Hematopoietic multipotent progenitor cell treated with erythropoietin and hydrocortisone succinate and interleukin-3 and kit ligand, for 4 days (in vitro differentiated cells): ENCODE measurements at places on chromosomes 1 and 21.
A peak's percentile ranks its signal among the peaks of the same experiment; 100 is the strongest.

DNA sequence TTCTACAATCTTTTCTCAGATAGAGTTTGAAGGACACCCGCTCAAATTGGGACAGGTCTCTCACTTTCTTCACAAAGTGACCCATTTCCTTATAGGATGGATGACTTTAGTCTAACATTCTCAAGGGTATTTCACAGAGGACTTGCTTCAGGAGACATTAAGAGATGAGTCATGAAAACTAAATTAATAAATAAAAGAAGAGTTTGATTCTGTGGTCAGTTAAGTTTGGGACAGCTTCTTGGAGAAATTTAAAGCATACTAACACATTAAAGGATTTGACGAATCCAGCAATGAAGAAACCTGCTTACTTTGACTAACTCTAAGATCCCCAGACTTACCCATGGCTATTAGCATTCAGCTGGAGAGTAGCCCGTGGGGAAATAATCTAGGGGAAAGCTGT is 95.6 kb upstream of the RAB3GAP2 start:
- no peak for DNase-seq

DNA sequence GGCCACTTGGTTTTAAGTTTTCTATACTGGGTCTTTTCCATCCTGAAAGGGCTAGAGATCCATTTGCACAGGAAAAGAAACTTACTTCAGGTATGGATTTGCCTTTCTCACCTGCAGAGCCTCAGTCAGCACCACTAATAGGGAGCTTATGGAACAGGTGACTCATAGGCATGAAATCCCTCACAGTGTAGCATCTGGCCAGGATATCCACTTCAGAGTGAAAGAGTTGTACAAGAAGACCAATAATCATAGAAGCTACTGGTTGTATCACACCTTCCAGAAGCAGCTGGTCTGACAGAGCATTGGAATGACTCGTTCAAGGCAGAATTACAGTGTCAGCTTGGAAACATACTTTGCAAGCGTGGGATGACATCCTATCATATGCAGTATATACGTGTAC is 26.3 kb upstream of the SYT14 start:
- no peak for DNase-seq

DNA sequence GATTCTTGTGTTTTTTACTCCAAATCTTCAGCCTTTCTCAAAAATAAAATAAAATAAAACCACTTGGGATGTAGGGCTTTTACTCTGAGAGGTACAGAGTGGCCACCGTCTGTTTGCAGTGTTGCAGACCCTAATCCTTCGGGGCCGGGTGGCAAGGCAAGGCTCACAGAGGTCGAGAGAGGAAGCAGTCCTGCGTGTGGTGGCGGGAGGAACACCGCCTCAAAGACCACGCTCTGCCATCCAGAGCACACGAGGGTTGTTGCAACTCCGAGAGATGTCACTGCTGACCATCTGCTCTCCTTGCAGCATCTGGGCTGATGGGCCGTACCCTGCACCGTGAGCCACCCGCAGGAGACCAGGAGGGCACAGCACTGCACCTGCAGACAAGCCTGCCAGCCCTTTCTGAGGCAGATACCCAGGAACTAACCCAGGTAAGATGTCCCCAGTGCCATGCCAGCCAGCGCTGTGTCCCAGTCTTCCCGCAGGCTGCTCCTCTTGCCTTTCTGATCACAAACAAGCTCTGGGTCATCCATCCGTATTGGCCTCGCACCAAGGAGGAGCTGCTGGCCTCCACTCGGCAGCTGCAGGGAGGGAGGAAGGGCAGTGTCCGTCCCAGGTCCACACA is 31.5 kb downstream of the SNAP47 start:
- peak; percentile 40 for DNase-seq

GRCh38 chr1:167455786-167456446 is 62.4 kb downstream of the CD247 start:
- DNase-seq: no peak

DNA sequence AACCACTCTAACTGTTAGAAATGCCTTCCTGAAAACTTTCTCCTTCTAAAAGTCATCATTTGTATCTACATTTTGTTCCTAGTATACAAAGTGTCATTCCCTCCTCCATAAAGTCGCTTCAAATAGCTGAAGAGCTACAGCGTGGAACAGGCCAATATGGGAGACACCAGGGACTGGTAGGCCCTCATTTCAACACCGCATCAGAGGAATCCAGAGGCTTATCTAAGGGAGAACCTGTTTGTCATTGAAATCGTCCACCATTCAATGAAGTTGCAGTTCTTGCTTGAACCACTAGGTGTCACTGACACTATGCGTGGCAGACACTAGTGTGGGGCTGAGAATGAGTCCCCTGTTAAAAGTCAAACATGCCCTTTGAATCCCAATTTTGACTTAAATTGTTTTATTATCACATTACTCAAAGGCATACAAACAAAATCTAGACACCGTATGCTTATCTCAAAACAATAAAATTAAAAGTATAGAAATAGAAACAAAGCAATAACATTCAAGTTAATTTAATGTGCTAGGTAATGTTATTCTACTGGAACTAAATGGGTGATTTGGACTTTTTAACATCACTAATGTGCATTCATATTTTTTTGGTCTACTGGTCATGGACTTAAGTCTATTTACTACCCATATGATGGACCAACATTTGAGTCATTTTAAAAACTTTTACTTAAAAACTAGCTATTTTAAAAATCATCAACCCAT is 182.3 kb downstream of the FCRL5 start:
- peak; percentile 89 for DNase-seq

- no peak for DNase-seq
These were observed 83.0 kb downstream of the MAN1C1 start for GRCh38 chr1:25699500-25700143.

DNA sequence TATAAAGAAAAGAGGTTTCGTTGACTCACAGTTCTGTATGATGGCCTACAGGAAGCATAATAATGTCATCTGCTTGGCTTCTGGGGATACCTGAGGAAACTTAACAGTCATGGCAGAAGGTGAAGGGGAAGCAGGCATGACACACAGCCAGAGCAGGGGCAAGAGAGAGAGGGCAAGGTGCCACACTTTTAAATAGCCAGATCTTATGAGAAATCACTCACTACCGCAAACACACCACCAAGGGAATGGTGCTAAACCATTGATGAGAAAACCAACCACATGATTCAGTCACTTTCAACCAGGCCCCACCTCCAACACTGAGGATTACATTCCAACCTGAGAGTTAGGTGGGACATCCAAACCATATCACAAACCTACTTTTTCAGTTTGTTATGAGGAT is 245.9 kb upstream of the SGIP1 start:
- DNase-seq: no peak

DNA sequence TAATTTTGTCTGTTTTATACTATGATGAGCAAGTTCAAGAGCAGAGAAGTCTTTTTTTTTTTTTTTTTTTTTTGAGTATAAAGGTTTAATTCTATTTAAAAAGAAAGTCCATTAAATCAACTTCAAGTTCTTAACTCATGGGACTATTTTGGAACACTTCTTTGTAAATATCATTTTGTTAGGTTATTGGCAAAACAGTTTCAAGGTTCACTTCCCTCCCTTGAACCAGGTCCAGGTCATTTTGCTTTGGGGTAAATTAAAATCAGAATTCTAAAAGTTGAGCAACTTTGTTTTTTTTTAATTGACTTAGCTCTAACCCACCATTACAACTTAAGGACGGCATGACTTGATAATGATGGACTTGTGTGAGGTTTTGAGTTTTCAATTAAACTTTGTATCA is 72.3 kb downstream of the WLS start:
- DNase-seq: no peak

GRCh38 chr1:231419738-231420298 is 2.3 kb downstream of the EGLN1 start:
- no peak for DNase-seq

DNA sequence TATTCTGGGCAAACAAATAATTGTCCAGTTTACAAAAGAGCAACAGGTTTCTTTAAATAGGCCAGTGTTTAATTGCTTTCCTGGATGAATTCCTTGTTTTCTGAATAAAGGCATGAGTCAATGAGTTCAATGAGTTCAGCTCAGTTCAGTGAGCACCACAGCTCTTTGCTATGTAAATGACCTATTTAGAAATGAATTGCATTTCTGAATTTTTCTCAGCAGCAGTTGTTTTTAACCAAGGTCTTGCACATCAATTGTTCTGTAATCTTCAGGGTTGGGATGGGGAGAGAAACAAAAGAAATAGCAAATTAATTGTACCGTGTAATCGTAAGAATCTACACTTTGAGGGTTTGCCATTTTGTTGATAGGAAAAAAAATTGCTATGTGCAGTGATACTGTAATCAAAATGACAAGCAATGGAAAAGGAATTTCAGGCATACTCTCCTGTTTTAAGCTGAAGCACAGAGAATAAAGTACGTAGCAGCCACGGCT is 45.7 kb downstream of the MIS18A start:
- DNase-seq: no peak

GRCh38 chr1:92973203-92973897 is 12.1 kb upstream of the DIPK1A start:
- peak; percentile 63 for DNase-seq

- DNase-seq: no peak
These were observed 6.5 kb downstream of the PGLYRP4 start for GRCh38 chr1:153342178-153342577.

- peak; percentile 35 for DNase-seq
These were observed 70.1 kb upstream of the GORAB start for GRCh38 chr1:170461762-170462384.

GRCh38 chr1:10585242-10585641 is 110.5 kb downstream of the PEX14 start:
- no peak for DNase-seq

DNA sequence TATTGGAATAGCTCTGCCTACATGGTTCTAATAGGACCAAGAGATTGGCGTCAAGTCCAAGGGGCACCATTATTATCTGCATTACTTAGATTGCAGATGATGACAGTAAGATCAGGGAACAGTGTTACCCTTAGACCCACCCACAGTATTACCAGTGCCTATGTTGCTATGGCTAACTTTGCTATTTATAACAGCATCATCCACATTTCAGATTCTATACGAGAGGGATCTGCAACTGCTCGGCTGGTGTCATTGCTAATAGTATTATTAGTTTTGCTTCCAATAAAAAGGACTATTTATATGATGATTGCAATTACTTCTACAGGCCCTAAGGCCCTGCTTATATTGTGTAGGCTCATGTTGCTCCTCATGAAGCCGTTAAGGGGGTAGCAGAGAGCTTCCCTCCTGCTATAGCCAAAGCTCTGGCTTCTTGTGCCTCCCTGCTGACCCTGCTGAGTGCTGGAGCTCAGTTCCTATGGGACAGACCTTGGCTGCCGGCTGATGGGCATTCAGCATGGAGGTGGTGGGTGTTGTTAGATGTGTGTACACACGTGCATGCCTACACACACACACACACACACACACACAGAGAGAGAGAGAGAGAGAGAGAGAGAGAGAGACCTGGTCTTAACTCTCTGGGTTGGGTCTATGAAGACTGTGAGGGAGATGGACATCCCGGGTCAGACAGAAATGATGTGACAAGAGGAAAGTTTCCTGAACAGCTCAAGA is 1.3 kb downstream of the BCAN start:
- no peak for DNase-seq

DNA sequence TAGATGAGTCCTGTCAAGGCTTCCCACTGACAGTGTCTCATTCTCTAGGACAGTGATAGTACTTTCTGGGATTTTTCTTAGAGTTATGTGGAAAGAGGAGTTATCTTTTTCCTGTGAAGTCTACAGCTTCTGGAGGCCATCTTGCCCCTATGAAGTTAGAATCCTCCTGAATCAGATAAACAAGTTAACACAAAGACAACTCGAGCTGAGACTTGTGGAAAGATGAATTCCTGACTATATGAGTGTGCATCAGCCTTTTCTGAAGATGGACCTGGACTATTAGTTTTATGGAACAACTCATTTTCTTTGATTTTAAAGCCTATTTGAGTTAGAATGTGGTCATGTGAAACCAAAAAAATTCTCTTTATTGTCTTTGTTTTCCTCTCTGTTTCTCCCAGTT is 290.9 kb downstream of the LRRIQ3 start:
- no peak for DNase-seq

- no peak for DNase-seq
These were observed 99.2 kb downstream of the SGIP1 start for GRCh38 chr1:66633159-66633558.

- no peak for DNase-seq
These were observed 8.3 kb downstream of the OXCT2 start for GRCh38 chr1:39762550-39763540.

DNA sequence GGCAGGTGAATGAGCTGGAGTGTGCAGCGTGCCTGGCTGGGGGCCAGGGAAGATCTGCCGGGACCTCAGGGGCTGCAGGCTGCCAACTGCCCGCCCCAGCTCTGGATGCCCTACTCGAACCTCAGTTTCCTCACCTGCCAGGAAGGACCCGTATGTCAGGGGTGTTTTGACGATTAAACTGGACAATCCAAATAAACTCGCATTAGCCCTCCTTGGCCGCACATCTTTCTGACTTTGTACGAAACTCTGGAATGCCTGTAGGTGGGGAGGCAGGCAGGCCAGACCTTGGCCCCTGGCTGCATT is 8.3 kb upstream of the ZNF669 start:
- no peak for DNase-seq

DNA sequence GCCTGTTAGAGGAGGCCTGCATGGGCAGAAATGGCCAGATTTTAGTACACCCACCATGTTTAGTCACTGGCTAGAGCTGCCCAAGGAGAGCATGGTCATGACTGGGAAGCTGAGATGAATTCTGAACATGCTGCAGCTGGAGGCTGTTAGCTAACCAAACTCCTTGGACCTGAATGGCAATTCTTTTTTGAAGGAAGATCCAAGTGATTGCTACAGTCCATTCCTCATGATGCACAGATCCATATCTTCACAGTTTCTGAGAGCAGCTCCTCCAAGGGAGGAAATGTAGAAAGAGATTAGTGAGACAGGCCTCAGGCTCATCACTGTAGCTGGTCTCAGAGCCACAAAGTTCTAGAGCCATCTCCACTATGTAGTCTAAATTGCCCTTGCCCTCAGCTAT is 11.1 kb downstream of the ZFYVE9 start:
- no peak for DNase-seq

DNA sequence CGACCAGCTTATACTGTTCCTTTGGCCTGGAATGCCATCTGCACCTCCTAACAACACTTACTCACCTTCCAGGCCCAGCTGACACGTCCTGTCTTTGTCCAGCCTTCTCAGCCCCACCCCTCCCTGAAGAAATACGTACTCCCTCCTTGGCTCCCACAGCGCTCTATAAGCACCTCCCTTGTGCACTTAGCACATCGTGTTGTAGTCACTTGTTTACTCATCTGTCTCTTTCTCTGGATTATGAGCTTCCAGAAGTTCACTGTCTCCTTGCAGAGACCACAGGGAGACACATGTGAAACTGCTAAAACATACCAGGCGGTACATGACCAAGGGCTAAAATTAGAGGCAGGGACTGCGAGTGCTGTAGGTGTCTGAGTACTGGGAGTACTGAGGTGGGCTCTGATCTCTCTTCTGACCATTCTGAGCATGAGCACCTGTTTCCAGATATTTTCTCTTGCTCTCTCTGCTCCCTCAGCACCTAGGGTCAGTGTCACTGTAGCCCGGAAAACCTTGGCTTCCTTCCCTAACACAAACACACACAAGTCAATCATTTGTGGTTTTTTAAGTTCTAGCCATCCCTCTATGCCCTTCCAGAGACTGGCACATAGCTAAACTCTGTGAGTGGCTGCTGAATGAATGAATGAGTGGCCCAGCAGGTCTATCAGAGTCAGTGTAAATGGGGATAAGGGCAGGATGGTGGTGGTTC is 5.1 kb downstream of the DCST1 start:
- no peak for DNase-seq
